Epithelial cell of proximal tubule (primary cell): ENCODE measurements at places on chromosomes 3 and 15. TPM values are rescaled to one million over a fixed set of nuclear protein-coding genes. Genes with fewer than 3 reads are reported as not detected.

GRCh38 chr15:79572691-79573404 lies 140.7 kb downstream of the MINAR1 start:
- DNase-seq, result no peak

DNA sequence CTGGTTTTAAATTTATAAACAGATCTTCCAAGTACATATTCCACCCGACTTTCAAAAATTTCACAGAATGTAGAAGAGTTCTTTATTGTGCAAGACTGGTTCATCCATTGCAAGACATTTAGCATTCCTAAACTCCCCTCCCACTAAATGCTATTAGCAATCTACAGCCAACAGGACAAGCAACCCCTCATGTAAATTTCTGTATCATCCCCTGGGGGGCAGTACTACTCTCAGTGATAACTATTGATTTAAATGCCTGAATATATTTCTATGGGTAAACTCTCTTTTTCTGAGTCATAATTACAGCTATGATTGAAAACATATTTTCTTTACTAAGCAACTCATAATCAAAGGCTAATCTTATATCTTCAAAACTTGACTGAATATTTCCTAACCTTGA lies 10.7 kb upstream of the SLC15A2 start:
- DNase-seq, result no peak

- no peak for DNase-seq
These were observed 30.3 kb upstream of the CTNNB1 start for GRCh38 chr3:41169023-41169422.

GRCh38 chr3:49359623-49360022 lies 1.5 kb upstream of the GPX1 start:
- DNase-seq, result no peak

The IL17RD gene
- total RNA-seq, result 13.2 and 28.2 TPM in 2 replicates

The TLR9 gene
- not detected in 2 replicates for total RNA-seq

GRCh38 chr3:71910108-71910507 lies 125.2 kb upstream of the PROK2 start:
- no peak for DNase-seq

GRCh38 chr3:9986230-9986725 lies 363 bp downstream of the EMC3 start:
- DNase-seq, result no peak

The AADACL2 gene
- not detected in 2 replicates for total RNA-seq

DNA sequence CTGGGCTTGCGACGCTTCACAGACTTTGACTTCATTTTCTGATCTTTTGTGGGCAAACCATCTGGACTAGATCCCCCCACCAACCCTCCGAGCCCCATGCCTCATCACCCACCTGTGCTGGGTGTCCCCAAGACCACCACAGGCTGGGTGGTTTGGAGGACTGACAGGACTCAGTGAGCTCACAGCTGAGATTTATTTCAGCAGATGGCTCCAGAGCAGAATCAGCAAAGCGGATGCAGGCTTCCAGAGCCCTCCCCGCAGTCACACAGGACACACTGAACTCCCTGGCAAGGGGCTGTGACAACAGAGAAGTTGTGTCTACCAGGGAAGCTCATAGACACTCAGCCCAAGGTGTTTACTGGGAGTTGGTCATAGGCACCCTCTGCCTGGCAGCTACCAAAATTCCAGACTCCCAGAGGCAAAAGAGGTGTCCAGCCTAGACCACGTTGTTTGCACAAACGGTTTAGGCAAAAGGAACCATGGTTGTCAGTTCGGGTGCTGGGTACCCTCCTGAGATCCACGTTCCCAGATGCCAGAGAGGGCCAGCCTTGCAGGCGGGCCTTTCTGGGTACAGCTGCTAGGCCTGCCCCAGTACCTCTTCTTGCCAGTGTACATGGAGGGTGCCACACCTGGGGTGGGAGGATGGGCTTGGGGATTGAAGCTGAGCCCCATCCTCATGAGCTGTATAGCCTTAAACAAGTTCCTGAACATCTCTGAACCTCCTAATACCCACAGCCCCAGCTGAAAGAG lies 170.3 kb downstream of the NSMCE3 start:
- no peak for DNase-seq

DNA sequence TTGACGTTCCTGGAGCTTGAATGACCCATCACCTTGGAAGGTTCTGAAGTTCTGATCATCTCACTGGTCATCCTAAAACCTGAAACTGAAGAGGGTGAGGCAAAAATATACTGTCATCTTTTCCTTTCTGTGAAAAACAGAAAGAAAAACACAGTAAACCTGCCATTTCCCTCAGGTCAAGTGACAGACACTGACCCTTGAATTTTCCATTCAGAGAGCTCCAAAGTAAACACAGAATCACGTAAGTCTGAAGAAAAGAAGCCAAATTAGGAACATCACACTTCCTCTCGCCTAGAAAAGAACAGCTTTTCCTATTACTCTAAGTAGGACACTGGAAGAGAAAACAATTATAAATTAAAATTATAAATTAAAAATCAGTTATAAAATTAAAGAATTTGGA lies 78.7 kb upstream of the TGFBR2 start:
- DNase-seq, result no peak

The MUC13 gene
- total RNA-seq, result not detected in 2 replicates

- DNase-seq, result no peak
These were observed 84.3 kb upstream of the ZNF385D start for GRCh38 chr3:21835264-21835663.

GRCh38 chr3:198025644-198026043 lies 65.6 kb downstream of the LMLN start:
- no peak for DNase-seq

DNA sequence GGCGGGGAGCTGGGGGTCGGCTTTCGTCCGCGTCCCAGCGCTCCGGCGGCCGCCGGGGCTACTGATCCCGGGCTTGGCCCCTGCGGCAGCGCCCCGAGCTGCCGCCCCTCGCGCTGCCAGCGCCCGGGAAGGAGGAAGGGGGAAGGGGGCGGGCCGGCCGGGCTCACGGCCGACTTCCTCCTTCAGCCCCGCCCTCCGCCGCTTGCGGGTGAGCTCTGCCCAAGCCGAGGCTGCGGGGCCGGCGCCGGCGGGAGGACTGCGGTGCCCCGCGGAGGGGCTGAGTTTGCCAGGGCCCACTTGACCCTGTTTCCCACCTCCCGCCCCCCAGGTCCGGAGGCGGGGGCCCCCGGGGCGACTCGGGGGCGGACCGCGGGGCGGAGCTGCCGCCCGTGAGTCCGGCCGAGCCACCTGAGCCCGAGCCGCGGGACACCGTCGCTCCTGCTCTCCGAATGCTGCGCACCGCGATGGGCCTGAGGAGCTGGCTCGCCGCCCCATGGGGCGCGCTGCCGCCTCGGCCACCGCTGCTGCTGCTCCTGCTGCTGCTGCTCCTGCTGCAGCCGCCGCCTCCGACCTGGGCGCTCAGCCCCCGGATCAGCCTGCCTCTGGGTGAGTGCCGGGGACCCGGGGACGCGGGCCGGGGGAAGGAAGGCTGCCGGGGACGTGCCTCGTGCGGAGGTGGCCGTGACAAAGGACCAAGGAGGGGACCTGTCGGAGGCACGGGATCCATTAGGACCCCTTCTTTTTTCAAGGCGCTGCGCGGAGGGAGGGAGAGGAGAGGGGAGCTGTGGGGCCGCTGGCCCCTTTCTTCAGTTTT lies at the start of gene SEMA4B:
Gene SEMA4B (plus strand): TSS at position 201 of the 814 bp plus-strand sequence. CDS start 249 bp downstream, at position 450.
- no peak for DNase-seq

The NEK10 gene
- 0.06 and 0.07 TPM in 2 replicates for total RNA-seq

DNA sequence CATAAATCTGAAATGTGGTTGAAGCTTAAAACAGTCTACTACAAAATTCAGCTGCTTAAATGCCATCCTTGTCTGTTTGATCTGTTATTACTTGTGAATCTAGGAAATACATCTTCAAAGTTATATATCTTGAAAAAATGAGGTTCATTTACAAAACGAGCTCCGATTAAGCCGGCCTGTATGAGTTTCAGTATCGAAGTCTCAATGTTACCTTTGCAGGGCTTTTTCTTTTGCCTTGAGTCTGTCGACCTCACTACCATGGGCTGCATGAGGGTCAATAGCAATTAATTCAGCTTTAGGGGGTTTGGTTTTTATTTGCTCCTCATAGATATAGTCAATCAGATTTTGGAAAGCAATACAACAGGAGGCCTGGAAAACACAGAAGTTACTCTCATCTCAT lies 23.2 kb downstream of the ERICH6 start:
- no peak for DNase-seq

- DNase-seq, result no peak
These were observed 533.1 kb upstream of the NAALADL2 start for GRCh38 chr3:174325834-174326700.

DNA sequence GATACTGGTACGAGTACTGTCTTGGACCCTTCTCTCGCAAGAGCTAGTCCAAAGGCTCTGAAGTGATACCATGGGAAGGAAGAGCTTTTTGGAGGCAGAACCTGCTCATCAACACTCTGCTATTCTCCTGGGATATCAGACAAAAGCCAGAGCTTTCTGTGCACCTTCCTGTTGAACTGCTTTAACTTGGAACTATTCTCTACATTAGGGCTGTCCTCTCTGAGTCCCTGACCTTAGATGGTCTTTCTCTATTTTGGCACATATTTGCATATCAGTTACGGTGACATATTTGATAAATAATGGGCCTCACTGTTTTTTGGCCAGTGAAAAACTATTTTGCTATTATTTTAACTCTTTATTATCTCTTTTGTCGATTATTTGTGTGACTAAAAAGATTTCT lies 146.9 kb downstream of the TIGIT start:
- DNase-seq, result no peak

DNA sequence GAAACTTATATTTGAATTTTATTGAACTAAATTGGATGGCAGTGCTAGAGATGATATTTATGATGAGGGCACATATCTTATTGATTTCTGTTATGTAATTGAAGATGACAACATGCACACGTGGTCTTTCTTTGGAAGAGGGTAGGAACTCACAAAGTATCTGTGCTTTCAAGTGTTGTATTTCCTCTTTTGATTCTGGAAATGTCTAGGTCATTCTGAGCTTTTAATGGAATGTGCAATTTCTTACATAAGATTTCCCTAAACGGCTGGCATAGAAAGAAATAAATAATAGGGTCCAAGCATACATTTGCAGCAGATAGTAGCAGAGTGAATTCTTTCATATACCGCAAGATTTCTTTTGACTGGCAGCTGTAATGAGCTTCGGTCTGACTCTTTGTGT lies 10.1 kb upstream of the GPR171 start:
- DNase-seq, result no peak

GRCh38 chr3:196440041-196440537 lies 7.9 kb upstream of the UBXN7 start:
- no peak for DNase-seq

DNA sequence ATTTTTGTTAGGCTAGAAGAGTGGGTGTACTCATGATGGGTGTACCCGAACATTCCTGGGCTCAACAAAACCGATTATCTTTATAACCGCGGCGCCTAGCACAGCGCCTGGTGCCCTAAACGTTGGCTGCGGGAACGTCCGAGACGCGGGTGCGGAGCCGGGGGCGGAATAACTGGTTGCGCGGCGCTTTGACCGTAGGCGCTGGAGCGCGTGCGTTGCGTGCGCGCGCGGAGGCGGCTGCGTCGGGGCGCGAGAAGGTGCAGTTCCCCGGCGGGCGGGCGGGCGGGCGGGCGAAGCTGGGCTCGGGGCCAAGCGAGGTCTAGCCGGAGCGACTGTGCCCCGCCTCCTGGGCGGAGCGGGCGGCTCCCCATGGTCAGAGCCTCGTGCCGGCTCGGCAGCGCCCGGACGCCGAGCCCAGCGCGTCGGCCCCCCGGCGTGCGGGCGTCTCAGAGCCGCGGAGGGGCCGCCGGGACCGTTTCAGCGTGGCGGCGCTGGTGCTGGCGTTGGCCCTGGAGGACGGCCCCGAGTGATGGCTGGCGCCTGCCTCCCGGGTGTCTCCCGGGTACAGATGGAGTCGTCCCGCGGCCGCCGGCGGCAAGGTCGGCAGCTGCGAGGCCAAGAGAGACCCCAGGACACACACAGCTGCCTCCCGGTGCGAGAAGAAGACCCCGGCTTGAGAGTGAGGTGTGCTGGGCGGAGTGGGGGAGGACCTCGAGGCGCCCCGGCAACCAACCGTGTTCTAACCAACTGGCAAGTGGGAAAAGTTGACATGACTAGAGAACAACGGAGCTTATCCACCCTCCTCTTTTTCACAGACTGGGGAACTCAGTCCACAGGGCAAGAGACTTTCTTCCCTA lies at the start of gene PLAAT1:
Gene PLAAT1 (plus strand): TSS at position 373 of the 857 bp plus-strand sequence. CDS start 14,429 bp downstream, outside the sequence.
- DNase-seq, result no peak

The CPNE4 gene
- 4.1 TPM in 1 of 2 replicates, not detected in the other for total RNA-seq

GRCh38 chr15:26449291-26449690 lies 323.6 kb downstream of the GABRB3 start:
- no peak for DNase-seq

DNA sequence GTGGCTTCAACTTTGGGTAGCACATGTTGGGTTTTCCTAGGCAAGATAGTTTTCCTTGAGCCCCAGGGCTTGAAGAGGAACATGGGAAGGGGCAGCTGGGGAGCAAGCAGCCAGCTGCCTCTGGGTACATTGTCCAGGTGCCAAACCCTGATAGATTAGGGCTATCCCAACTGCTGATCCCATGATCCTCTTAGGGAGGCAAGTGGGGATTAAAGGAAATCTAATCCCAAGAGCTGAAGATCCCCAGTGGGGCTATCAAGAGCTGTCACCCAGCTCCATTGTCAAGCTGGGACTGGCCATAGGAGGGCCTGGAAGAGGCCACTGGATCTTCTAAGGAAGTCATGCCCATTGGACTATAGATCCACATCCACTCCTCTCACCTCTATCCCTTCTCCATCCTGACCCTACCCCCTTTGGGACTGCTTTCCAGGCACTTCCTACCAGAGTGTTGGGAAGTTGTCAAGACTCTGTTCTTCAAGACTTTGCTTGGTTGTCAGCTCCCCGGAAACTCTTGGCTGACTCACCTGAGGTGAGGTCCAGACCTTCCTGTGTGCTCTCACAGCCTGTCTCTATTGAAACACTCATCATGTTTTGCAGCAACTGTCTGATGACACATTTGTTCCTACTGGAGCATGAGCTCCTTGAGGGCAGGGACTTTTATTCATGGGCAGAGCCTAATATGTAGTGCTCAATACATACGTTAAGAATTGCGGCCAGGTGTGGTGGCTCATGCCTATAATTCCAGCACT lies 5.9 kb downstream of the CAMK2N2 start:
- DNase-seq, result no peak

The SLC9C1 gene
- not detected in 2 replicates for total RNA-seq

DNA sequence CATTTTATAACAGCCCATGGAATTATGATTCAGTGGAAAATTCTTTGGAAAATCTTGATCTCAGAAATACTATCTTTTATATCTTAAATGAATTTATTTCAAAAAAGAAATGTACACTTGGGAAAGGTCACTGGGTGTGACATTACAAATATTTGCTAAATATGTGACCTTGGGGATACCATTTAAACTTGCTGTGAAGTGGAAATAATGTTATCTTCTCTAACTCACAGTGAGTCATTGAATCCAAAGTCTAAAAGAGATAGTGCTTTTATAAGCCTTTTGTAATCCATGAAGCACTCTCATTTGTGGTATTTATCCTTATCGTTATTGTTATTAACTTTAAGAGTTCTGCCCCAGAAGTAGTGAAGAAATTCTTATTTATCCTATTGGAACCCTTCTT lies 289.8 kb upstream of the SEMA6D start:
- DNase-seq, result no peak

- no peak for DNase-seq
These were observed 10.9 kb downstream of the SLCO2A1 start for GRCh38 chr3:134018850-134019249.

- no peak for DNase-seq
These were observed at the start of gene SH3GL3 for GRCh38 chr15:83446904-83447709. TSS of gene SH3GL3 (plus strand) at chr15:83447341. CDS start at chr15:83447534, 193 bp downstream.
